ENCODE measurements at places on chromosomes 3 and 15.

GRCh38 chr3:187706971-187707370 is 4.6 kb upstream of the RTP2 start:
- DNase-seq = no peak

GRCh38 chr3:193764959-193765358 is 172.0 kb downstream of the OPA1 start:
- no peak for DNase-seq

DNA sequence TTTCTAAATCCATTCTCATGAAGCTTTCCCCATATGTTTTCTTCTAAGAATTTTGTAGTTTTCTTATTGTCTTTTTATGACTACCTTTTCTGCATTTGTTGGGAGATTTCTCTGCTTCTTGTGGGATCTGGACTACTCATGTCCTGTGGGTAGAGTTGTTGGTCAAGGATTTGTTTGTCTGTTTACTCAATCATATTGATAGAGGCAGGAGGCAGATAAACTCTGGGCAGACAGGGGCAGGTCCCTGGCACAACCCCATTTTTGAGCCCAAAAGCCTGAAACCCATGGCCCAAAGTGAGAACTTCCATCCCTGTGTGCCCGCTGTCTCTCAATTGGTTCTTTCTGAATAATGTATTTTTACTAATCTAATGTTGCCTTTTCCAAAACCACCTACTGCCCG is 12.3 kb downstream of the PGBD4 start:
- no peak for DNase-seq

DNA sequence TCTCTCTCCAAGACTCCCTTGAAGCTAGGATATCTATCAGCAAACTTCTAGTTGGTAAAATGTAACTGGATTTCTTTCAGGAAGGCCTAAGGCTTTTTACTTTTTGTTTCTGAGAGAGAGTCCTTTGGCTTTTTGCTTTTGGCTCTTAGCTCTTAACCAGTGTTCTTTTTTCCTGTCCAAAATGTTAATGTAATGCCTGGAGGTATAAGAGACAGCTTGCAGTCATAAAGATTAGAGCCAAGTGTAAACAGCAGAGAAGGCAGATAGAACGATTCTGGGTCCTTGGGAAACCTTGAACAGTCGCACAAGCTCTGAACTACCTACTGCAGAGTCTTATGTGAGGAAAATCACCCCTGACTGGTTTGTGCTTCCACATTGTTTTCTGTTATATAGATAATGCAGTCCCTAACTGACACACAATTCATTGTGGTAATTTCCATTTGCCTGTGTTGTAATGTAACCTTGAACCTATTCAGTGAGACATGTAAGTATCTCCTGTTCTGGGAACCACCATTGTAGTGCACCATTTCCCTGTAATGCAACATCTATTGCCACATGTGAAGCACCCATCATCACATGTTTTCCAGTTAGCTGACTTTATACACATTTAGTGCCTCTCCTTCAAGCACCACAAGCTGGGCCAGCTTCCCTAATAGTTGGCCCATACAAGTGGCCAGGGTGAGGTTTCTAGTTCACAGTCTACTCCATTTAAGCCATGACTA is 1311.9 kb downstream of the ROBO1 start:
- no peak for DNase-seq

DNA sequence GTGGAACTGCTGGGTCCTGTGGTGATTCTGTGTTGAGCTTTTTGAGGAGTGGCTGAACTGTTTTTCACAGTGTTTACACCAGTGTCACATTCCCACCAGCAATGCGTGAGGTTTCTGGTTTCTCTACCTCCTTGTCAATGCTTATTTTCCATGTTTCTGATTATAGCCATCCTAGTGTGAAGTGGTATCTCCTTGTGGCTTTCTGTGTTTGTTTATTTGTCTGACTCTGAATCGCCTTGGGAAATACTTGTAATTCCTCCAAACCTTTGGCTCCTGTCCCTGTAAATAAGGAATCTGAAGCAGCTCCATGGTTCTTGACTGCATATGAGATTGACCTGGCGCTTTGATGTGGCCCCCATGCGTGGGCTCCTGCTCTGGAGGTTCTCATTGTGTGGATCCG is 20.6 kb downstream of the FAN1 start:
- no peak for DNase-seq

DNA sequence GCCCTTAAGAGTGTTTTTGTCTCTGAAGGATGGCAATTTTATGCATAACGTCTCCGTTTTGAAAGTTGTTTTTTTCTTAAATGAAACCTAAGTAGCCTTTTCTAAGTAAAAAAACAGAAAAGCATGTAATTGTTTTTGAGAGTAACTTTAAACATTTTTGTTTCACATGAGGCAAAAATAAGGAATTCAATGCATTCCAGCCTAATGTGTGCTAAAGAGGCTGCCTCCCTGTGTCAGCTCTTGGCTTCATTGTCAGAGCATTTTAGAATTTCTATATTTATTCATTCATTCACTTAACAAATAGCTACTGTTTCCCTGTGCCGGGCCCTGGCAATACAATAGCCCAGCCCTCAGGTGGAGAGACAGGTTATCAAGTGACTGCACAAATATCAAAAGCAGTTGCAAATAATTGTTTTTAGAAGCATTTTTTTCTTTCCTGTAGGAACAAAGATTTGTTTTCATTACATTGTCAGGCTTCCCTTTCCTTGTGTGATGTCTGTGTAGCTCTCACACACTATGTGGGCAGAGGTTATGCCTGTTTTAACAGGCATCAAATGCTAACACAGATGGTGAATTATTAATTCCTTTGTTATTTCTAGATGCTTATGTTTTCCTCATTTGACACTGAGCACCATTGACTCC is 81.9 kb downstream of the CCK start:
- DNase-seq = no peak

GRCh38 chr3:8606701-8607231 is 37.8 kb downstream of the SSUH2 start:
- DNase-seq = no peak

GRCh38 chr3:52308308-52308707 is 7.8 kb upstream of the DNAH1 start:
- no peak for DNase-seq

- DNase-seq = no peak
Observed at GRCh38 chr3:126419886-126420786, 25.4 kb downstream of the CFAP100 start.

- no peak for DNase-seq
Observed at GRCh38 chr3:1783995-1784394, 314.7 kb upstream of the CNTN4 start.

DNA sequence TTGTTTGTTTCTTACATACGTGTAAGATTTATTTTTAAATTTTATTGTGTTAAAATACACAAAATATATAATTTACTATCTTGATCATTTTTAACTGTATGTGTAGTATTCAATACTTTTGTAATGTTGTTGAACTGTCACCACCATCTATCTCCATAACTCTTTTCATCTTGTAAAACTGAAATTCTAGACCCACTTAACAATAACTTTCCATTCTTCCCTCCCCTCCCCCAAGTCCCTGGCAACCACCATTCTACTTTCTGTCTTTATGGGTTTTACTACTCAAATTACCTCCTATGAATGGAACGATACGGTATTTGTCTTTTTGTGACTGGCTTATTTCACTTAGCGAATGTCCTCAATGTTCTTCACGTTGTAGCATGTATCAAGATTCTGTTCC is 262.1 kb upstream of the CHRM5 start:
- no peak for DNase-seq

DNA sequence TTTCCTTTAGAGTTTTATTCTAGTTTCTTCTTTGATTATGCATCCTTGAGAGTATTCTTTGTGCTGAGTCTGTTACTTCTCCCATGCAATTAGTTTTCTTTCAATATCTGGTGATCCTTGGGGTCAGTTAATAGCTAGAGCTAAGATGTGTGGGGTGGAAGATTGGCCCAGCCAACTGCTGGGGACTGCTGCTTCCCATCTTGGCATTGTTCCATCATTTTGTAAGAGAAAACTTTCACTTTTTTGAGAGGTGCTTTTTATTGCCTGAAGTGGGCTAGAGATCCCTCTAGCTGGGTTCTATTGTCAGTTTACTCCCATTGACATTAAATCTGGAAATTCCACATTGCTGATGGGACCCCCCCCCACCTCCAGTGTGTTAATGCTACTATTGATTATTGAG is 15.4 kb downstream of the BCL2L10 start:
- DNase-seq = no peak

- DNase-seq = no peak
Observed at GRCh38 chr3:174356596-174356995, 502.5 kb upstream of the NAALADL2 start.

- no peak for DNase-seq
Observed at GRCh38 chr15:57551715-57552677, 39.7 kb upstream of the MYZAP start.

- DNase-seq = no peak
Observed at GRCh38 chr3:14837878-14838258, 19.1 kb downstream of the FGD5 start.

GRCh38 chr3:115340586-115340985 is 193.5 kb upstream of the ZBTB20 start:
- no peak for DNase-seq

- no peak for DNase-seq
Observed at GRCh38 chr3:17802950-17803349, 60.5 kb upstream of the TBC1D5 start.

- DNase-seq = no peak
Observed at GRCh38 chr15:58471348-58471747, 39.6 kb downstream of the LIPC start.

DNA sequence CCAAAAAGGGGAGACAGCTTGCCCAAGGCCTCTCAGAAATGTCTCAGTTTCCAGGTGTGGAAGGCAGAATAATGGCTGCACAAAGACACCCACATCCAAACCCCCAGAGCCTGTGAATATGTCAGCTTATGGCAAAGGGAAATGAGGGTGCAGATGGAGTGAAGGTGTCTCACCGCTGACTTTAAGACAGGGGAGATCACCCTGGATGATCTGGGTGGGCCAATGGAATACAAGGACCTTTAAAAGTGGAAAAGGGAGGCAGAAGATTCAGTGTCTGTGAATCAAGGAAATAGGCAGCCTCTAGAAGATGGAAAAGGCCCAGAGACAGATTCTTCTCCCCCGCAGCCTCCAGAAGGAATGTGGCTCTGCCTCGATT is 48.8 kb upstream of the ATP2B2 start:
- no peak for DNase-seq

GRCh38 chr3:187684880-187685279 is 14.7 kb upstream of the SST start:
- no peak for DNase-seq

GRCh38 chr3:10635446-10636076 is 130.2 kb upstream of the ATP2B2 start:
- no peak for DNase-seq

DNA sequence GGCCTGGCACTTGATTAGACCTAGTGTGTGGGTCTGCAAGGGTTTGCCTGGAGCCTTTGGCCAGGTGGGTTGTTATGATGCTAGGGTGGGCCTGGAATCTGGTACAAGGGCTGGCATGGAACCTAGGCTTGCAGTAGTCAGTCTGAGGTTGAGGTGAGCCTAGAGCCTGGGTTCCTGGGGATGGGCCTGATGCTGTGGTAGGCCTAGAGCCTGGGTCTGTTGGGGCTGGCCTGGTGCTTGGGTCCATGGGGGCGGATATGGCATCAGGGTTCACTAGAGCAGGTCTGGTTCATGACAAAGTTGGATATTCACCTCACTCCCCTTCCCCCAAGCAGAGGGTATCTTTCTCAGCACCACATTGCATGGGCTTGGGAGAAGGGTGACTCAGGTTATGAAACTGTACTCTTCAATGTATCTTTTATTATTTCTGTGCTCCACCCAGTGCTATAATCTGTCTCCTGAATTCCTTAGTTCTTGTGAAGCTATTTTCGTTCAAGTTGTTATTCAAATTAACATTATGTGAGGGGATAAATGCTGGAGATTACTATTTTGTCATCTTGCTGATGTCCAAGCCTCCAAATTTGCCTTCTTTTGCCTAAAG is 274.4 kb downstream of the NFKBIZ start:
- DNase-seq = no peak

- DNase-seq = no peak
Observed at GRCh38 chr15:79035814-79036213, 54.8 kb downstream of the RASGRF1 start.

- no peak for DNase-seq
Observed at GRCh38 chr3:54780336-54780735, 147.5 kb downstream of the LRTM1 start.

All from stimulated activated CD4-positive, alpha-beta T cell treated with anti-CD3 and anti-CD28 coated beads, Interleukin-1b, Interleukin-23, amount 100 ng/mL, for 1 hour (primary cell).